IMR-90 (cell line): ENCODE measurements at places on chromosomes 2 and 18. TPM values are rescaled to one million over a fixed set of nuclear protein-coding genes. Genes with fewer than 3 reads are reported as not detected.
A peak's percentile ranks its signal among the peaks of the same experiment; 100 is the strongest.

- H3K4me3 ChIP-seq = no peak overlapping the region
- no peak overlapping the region for H3K27ac ChIP-seq
- DNase-seq = no peak
- H3K36me3 ChIP-seq = no peaks in the 10 kb centered on the region
- H3K27me3 ChIP-seq = peaks cover 23% of the 10 kb centered on the region
Measured at GRCh38 chr2:68404164-68404563, 39.1 kb downstream of the PLEK start.

GRCh38 chr2:189577121-189577520, 3.5 kb downstream of the SLC40A1 start:
- no peak for DNase-seq
- H3K27me3 ChIP-seq = peaks cover 2% of the 10 kb centered on the region; the same call in 1 of the 2 replicates
- H3K4me1 ChIP-seq = peaks cover 2% of the 10 kb centered on the region; the same call in 1 of the 2 replicates
- H3K36me3 ChIP-seq = peaks cover 9% of the 10 kb centered on the region
- H3K4me3 ChIP-seq = no peak overlapping the region

The LOXHD1 gene
- not detected in 2 replicates for total RNA-seq

DNA sequence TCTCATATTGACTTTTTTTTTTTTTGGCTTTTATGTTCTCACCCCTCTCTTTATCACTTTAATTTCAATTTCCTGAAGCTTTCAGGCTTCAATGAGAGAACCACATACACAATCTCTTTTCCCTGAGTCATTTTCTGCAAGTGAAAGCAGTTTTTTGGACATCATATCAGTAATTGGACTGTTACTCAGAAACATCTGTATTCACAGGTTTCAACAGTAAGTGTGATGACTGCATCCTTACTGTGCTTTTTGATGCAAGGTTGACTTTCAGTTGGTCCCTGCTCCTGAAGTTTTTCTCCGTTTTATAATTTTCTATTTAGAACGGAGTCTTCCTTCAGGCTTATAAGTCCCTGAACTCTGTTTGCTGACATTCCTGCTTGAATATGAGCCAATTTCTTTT, 70.5 kb upstream of the CCBE1 start:
- H3K4me1 ChIP-seq = peaks cover 7% of the 10 kb centered on the region
- peak; percentile 78 for DNase-seq
- H3K27ac ChIP-seq = no peak overlapping the region
- H3K27me3 ChIP-seq = no peaks in the 10 kb centered on the region
- no peak overlapping the region for H3K4me3 ChIP-seq

DNA sequence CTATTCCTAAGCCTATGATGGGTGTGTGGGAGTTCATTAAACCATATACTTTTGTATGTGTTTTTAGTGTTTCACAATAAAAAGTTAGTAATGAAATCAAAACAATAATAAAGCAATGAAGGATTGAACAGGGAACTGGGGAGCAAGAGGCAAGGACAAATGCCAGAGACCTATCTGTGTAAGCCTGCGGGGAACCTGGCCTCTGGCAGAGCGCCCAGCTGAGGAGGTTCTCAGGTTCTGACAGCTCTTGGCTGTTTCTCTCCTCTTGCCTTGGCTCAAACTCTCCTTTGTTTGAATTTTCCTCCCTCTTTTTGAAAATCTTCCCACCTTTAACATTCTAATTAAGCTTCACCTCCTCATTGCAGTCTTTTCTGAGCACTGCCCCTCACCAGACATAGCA, 200.0 kb upstream of the NCKAP5 start:
- no peak overlapping the region for H3K27ac ChIP-seq
- no peaks in the 10 kb centered on the region for H3K36me3 ChIP-seq
- H3K4me1 ChIP-seq = peaks cover 9% of the 10 kb centered on the region

DNA sequence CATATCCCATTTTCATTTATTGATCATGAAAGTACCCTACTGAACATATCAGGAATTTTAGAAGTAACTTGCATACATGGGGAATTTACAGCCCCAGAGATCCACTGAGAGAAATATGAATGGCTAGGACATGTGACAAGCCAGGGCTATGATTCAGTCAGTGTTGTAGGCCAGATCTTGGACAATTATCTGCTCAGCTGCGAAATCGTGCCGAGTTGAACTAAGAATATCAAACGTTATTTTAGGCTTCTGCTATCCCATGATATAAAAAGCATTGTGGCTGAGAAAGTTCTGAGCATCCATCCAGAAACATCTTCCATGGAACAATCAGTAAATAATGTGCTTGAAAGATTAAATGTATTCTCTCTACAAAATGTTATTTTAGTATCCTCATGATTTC, 85.7 kb upstream of the UNC80 start:
- H3K27me3 ChIP-seq = no peaks in the 10 kb centered on the region
- H3K4me3 ChIP-seq = no peak overlapping the region
- no peaks in the 10 kb centered on the region for H3K36me3 ChIP-seq
- DNase-seq = no peak
- no peak overlapping the region for H3K27ac ChIP-seq
- H3K4me1 ChIP-seq = no peaks in the 10 kb centered on the region

The POTEJ gene
- total RNA-seq = not detected in 2 replicates

DNA sequence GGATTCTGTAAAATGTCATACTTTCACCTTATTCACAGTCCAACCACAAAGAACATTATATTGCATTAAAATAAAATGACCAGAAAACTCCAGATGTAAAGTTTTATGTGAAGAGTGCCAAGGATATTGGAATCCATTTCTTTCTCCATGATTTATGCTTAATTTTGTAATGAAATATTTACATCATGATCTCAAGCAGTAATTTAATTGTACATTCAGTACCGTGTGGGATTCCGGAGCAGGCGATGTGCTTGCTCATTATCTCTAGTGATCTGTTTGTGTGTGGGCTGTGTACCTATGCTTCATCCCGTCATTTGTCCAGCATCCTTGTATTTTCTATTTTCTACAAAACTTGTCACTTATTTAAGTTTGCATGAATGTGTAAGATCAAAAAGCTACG, 415.9 kb upstream of the SLC8A1 start:
- no peaks in the 10 kb centered on the region for H3K36me3 ChIP-seq
- no peak overlapping the region for H3K27ac ChIP-seq
- no peak for DNase-seq
- H3K27me3 ChIP-seq = no peaks in the 10 kb centered on the region
- H3K4me3 ChIP-seq = no peak overlapping the region

DNA sequence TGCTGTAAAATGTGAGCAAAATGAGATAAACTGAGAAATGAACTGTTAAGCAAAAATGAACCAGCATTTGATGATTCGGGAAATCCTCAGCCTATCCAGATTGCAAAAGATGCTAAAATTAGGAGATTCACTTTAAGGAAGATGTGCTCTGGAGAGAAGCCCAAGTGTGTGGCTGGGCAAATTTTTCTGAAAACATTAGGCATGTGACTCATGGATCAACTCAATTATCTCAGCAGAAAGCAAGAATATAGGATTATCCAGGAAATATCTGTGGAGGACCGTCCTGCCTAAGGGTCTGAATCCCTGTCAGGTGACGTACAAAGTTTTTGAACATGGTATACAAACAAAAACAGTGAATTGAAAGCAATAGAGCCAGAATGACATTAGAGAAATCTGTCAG, 1268.3 kb upstream of the TMEFF2 start:
- DNase-seq = no peak
- no peak overlapping the region for H3K27ac ChIP-seq
- H3K27me3 ChIP-seq = no peaks in the 10 kb centered on the region
- no peaks in the 10 kb centered on the region for H3K36me3 ChIP-seq
- H3K4me3 ChIP-seq = no peak overlapping the region
- no peaks in the 10 kb centered on the region for H3K4me1 ChIP-seq

DNA sequence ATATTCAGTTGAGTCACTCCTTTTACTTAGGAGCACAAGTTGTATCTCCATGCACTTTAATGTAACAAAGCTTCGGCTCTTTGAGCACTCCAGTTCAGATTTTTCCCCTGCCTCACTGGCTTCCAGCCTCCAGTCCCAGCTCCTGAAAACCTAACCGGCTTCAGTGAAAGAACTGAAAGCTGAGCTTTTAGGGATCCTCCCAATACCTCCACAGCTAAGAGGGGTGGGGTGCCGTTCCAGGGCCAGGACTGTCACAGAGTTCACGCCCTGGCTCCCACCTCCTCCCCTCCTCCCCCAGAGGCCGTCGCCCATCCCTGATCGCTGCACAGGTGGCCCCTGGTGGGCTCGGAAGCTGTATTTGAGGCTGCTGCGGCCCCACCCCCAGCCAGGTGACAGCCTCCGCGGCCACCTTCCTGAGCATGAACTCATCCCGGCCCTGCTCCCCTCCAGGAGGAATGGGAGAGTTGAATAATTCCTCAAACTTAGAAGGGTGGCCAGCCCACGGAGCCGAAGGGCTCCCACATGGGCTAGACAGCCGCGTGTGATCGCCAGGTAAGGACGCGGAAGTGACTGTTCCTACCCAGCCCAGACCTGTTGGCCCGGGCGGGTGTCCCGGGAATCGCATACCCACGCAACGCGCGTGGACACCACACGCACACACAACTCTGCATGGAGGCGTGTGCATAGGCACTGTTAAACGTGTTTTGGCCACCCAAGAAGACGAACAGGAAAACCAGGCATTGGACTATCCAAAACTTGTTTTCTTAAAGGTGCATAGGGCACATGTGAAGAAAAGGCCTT, 1.8 kb downstream of the MYO5B start:
- no peak overlapping the region for H3K27ac ChIP-seq
- no peak overlapping the region for H3K4me3 ChIP-seq
- DNase-seq = no peak
- H3K27me3 ChIP-seq = peaks cover 43% of the 10 kb centered on the region
- H3K36me3 ChIP-seq = no peaks in the 10 kb centered on the region

DNA sequence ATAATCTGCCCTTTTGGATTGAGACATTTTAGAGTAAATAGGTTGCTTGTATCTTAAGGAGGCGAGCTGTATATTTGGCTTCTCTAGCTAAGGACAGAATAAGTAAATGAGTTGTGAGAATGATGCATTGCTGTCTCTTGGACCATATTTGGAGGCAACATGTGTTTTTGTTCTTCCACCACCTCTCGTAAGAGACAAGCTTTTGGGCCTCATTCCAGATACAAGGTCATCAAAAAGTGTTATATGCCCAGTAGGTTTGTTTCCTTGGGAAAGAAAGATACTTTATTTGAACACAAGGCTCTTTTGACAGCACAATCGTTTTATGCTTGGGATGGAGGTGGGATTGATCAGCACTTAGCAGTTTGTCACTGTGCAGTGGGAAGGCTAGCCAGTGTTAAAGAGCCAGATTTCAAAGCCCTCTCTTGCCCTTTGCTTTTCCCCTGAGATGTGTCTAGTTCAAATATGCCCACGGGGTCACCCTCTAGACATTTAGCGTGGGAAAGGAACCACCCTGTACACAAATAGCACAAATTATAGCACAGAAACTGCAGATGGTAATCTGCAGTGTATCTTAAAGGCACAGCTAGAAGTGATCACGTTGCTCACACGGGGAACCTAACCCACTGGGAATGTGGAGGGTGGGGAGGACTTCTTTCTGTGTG, 131.3 kb downstream of the MAP4K4 start:
- H3K4me1 ChIP-seq = peaks cover 25% of the 10 kb centered on the region
- no peaks in the 10 kb centered on the region for H3K27me3 ChIP-seq
- no peak overlapping the region for H3K4me3 ChIP-seq
- DNase-seq = no peak
- H3K36me3 ChIP-seq = peaks cover 26% of the 10 kb centered on the region

GRCh38 chr2:73444202-73444601, 58.6 kb downstream of the ALMS1 start:
- H3K4me3 ChIP-seq = no peak overlapping the region
- no peaks in the 10 kb centered on the region for H3K4me1 ChIP-seq
- no peak for DNase-seq
- H3K36me3 ChIP-seq = peaks cover 8% of the 10 kb centered on the region

The FAM161A gene
- total RNA-seq = 1.1 and 1.3 TPM in 2 replicates

- DNase-seq = peak; percentile 27
- H3K36me3 ChIP-seq = no peaks in the 10 kb centered on the region
- no peak overlapping the region for H3K4me3 ChIP-seq
- no peaks in the 10 kb centered on the region for H3K27me3 ChIP-seq
- 0 out of 2 replicates have a peak, but pooled peaks cover 1% of the 10 kb centered on the region for H3K4me1 ChIP-seq
Measured at GRCh38 chr2:85682378-85682777, 11.8 kb upstream of the GNLY start.

GRCh38 chr18:79786786-79787526, 10.8 kb upstream of the KCNG2 start:
- H3K4me1 ChIP-seq = peaks cover 15% of the 10 kb centered on the region
- H3K4me3 ChIP-seq = no peak overlapping the region
- H3K27me3 ChIP-seq = peaks cover 28% of the 10 kb centered on the region
- no peaks in the 10 kb centered on the region for H3K36me3 ChIP-seq

GRCh38 chr18:10516078-10516477, 9.7 kb upstream of the NAPG start:
- peaks cover 5% of the 10 kb centered on the region; the same call in 1 of the 2 replicates for H3K4me1 ChIP-seq
- H3K4me3 ChIP-seq = no peak overlapping the region
- H3K36me3 ChIP-seq = no peaks in the 10 kb centered on the region
- H3K27me3 ChIP-seq = peaks cover 17% of the 10 kb centered on the region

The XPO1 gene
- 104 and 192 TPM in 2 replicates for total RNA-seq

The CABLES1 gene
- 4.7 and 5.7 TPM in 2 replicates for total RNA-seq
